ENCODE measurements at places on chromosomes 3 and 15.

GRCh38 chr3:48429960-48430707, at the start of gene PLXNB1:
Gene PLXNB1, minus strand, starts transcription at chr3:48430086. Its CDS starts 5,475 bp downstream, at chr3:48424611.
- no peak for DNase-seq

GRCh38 chr15:86677278-86677677, 597.6 kb downstream of the AGBL1 start:
- DNase-seq, result no peak

GRCh38 chr3:146493761-146494160, 24.4 kb upstream of the PLSCR2 start:
- DNase-seq, result no peak

DNA sequence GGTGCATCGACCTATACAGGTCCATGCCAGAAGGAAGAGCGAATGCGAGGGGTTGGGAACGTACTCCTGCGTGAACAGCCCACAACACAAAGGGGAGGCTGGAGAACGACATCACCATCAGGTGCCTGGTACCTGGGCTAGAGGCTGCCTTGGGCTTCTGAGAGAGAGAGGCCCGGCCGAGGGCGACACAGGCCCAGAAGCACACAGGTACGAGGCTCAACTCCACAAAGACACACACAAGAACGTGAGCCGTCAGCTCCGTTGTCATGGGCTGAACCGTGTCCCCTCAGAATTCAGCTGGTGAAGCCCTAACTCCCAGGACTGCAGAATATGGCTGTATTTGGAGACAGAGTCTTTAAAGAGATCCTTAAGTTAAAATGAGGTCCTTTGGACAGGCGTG, 134.3 kb downstream of the ATP10A start:
- DNase-seq, result no peak

DNA sequence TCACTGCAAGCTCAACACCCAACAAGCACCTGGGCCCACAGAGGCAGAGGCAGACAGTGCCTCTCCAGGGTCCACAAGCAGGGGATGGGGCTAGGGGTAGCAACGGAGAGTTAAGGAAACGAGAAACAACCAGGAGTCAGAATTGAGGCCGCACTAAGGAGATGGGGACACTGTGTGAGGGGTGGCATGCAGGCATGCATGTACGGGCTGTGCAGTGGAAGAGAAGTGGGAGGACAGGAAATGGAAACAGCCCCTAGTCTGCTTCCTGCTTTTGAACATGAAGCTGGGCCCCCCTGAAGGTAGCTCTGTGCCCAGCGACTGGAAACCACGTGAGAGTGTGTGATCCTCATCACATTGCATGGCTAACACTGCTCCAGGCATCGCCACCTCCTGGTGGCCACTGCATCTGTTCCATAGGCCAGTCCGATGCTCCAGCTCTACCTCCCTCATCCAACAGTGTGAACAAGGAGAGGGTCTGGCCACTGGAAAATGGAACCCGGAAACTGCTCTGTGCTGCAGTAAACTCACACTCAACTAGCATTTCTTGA, 44.0 kb downstream of the XXYLT1 start:
- DNase-seq, result no peak

DNA sequence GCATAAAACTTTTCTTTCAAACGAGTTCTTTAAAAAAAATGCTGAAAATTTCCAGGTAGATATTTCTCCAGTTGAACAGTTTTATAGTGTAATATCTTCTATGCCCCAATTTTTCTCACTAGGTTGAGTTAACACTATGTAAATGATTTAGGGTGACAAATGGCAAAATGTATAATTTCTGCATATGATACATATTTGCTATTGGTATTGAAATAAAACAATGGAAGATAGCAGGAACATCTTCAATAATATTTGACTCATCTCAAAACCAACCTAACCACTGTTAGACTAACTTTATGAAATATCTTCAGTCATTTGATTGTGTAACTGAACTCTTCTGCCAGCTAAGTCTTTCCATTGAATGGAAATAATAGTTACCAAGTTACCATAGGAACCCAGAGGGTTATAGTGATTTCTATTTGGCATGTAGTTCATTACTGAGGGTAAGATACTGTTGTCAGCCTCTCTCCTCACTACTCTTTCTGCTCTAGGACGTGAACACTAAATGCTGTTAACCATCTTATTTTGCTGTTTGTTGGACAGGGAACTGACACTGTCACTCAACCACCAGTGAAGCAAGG, 824.7 kb upstream of the NECTIN3 start:
- no peak for DNase-seq

- DNase-seq, result no peak
These were observed 5.6 kb downstream of the FEZF2 start for GRCh38 chr3:62367763-62368195.

DNA sequence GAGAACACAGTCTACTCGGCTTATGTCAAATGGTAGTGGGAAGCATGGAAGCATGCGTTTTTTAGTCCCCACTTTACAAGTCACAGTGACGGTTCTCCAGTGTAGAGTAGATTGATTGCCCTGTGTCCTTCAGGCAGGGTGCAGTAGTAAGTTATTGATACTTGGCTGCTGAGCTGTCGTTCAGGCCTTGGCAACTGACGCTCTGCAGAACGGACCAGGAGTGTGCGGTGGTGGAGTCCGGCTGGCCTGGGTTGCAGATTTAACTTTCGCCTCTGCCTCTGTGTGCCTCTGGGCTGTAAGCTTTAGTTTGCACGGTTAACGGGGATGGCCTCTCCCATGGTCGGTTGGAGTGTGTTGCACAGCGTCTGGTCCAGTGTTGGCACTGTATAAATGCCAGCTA, 58.6 kb downstream of the IGF1R start:
- DNase-seq, result no peak

GRCh38 chr3:58952128-58952917, 97.5 kb downstream of the CFAP20DC start:
- no peak for DNase-seq

GRCh38 chr15:101543926-101544612, 54.6 kb upstream of the PCSK6 start:
- DNase-seq, result no peak

- no peak for DNase-seq
These were observed 143.8 kb upstream of the IL12A start for GRCh38 chr3:159844801-159845261.

- no peak for DNase-seq
These were observed 360.7 kb downstream of the NSUN3 start for GRCh38 chr3:94423578-94423977.

GRCh38 chr3:107425033-107425432, 47.8 kb downstream of the CCDC54 start:
- DNase-seq, result no peak

DNA sequence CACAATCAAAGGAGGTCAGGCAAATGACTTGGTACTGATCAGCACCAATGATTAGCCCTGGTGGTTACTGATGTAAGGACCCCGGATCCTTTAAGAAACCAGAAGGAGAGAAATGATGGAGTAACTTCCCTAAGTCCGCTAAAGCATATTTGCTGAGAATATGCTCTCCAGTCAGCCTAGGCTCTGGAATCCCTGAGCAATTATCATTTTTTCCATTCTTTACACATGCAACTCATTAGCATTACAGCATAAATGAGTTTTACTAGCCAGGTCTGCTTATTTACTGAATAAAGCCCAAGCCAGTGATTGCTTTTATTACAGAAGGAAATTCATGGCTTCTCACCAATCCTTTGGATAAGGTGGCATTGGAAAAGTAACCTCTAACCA, 139.2 kb upstream of the WNT5A start:
- DNase-seq, result no peak

GRCh38 chr3:12508291-12508700, 24.0 kb downstream of the TSEN2 start:
- no peak for DNase-seq

DNA sequence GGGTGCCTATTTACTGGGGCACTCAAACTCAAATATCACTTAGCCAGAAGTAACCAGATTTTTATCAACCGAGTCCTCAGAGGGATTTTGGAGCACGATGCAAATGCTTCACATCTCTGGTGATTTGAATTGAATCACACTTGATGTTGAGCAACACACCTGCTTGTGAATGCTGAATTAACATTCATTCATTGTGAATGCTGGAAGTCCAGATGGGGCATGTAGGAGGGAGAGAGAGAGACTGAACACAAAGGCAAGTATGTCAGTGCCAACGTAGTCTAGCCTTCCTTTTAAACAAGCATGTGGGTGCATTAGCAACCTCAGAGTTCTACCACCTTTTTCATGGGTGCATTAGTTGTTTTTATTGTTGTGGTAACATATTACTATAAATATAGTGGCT, 156.2 kb downstream of the ADAMTSL3 start:
- DNase-seq, result no peak

- DNase-seq, result no peak
These were observed 46.8 kb downstream of the ITGB5 start for GRCh38 chr3:124840331-124840730.

GRCh38 chr15:51229907-51230330, 108.5 kb downstream of the CYP19A1 start:
- no peak for DNase-seq

DNA sequence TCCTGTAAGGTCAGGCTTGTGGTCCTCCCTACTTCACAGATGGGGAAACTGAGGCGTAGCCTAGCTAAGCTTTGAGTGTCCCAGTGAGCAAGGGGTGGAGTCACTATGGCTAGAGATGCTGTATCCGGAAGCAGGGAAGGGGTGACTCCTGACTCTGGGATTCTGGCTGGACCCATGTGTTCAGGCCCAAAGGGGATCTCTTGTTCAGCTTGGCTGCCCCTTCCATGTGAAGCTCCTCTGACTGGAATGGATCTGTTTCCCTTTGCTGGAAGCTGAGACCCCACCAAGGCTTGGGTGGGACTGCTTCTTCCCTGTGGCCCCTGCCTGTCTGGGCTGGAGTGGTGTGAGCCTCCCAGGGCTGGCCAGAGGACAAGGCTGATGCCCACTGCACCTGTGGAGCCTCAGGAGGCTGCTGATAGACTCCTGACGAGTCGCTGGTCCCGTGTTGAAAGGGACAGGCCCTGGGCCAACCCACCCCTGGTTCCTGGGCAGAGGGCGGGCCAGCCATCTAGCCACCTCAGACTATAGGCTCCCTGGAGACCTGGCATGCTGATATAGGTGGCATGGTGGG, 1.0 kb downstream of the MAPKAPK3 start:
- no peak for DNase-seq

DNA sequence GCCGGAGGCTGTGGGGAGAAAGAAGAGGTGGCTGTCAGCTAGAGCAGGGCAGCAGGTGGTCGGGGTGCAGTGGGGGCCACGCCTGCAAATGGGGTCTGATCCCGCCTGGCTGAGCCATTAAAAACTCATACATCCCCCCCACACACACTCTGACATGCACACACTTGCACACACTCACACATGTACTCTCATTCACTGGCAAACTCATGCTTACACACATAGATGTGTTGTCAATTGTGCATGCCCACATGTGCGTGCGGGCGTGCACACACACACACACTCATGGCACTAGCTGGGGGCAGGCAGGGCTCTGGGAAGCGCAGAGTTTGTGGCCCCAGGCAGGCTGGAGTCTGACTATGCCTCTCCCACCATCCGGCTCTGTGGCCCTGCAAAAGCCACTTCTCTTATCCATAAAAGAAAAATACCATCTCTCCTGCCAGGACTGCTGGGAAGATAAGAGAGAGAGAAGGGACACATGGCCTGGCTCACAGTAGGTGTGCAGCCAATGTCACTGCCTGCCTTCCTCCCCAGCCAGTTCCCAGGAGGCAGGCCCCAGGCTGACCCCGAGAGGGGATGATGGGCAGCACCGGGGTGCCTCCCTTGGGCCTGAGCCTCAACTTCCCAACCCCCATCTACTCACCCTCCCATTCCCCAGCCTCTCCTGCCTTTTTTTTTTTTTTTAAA, 163.5 kb upstream of the LINGO1 start:
- no peak for DNase-seq

DNA sequence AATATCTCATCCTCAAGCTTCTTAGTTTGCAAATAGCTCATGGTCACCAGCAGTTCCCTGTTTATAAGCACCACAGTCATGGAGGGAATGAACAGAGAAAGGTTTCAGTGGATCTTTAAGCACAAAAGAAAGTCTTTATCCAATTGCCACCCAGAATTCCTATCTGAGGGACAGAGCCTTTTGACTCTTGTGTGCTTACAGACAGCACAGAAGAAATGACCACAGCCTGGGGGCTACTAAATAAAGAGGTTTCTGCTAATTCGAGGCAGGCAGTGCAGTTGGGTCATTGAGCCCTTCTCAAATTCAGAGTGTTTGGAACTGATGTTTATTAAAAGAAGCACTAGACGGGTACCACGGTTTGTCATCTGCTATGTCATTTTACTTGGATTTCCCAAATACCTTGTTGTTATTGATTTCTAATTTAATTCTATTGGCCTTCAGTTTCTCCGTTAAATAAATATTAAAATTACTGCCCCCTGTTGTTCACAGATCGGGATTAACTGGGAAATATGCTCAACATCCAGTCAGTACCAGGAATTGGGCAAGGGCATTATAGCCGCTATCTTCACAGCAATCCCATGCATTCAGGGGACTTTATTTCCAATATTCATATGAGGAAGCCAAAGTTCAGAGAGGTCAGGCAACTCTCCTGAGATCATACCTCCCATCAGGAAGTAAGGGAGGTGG, 3.6 kb downstream of the PRICKLE2 start:
- DNase-seq, result no peak

DNA sequence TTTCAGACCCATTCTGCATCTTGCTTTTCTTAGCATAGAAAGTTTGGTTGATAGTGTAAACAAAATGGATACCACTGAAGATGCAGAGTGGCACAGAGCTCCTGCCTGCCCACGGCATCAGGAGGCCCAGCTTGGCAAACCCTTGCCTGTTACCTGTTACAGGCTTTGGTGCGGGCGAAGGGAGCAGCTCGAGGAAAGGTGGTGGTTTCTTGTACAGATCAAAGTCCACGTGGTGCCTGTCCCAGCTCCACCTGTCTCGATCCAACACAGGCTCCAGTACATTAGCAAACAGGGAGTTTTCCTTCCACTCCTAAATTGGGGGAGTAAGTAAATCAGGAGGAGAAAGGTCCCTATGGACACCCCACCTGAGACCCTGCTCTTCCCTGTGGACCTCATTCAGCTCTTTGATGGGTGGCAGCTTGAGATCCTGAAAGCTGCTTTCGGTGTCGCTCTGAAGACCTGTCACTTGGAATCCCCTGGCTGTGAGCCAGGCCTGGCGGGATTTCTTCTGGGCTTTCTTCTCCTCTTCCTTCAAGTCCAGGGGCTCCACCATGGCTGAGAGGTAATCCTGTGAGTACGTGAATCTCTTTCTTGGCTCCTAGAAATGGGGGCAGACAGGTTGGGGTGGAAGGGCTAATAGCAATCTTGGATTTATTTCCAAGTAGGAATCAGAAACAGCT, 35.7 kb downstream of the ACAD9 start:
- DNase-seq, result no peak

DNA sequence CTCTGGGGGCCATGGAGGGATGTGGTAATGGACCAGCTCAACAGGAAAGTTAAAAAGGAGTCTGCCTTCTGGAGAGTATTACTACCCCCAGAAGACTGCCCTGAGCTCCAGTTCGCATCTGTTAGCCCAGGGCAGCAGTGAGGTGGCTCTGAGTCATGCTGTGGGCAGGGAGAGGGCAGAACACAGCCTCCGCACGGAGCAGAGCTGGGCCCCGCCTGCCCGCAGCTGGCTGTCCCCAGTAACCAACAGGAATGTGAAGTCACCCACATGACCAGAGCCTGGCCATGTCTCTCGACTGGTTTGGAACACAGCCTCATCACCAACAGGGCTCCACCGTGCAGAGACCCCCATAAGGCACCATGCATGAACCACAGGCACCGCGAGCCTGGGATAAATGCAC, 62.1 kb downstream of the CYFIP1 start:
- DNase-seq, result no peak

All from cortex of kidney (tissue), 1 donor.